Mammary epithelial cell (primary cell): ENCODE measurements at places on chromosomes 2 and 18. TPM values are rescaled to one million over a fixed set of nuclear protein-coding genes. Genes with fewer than 3 reads are reported as not detected.

Gene DCDC2C
- not detected in 2 replicates for total RNA-seq

Gene MRPL19
- 30.3 TPM for total RNA-seq

Gene ADRA2B
- under 0.01 TPM for total RNA-seq

Gene NDUFV2
- total RNA-seq, result 142 and 146 TPM in 2 replicates

Gene ADGRF3
- 0.32 and 0.45 TPM in 2 replicates for total RNA-seq

Gene SERPINB3
- 12.7 TPM for total RNA-seq

Gene UGP2
- 94.7 and 141 TPM in 2 replicates for total RNA-seq
